ENCODE measurements at places on chromosomes 1 and 21. TPM values are rescaled to one million over a fixed set of nuclear protein-coding genes. Genes with fewer than 3 reads are reported as not detected.

RGS8 gene
- total RNA-seq: not detected

MYBPHL gene
- 2.8 TPM for total RNA-seq

CFHR1 gene
- 0.74 TPM for total RNA-seq

LMOD1 gene
- total RNA-seq: 24.2 TPM

EXO1 gene
- 1.4 TPM for total RNA-seq

HES4 gene
- 21.4 TPM for total RNA-seq

FAM177B gene
- total RNA-seq: 0.56 TPM

DNA sequence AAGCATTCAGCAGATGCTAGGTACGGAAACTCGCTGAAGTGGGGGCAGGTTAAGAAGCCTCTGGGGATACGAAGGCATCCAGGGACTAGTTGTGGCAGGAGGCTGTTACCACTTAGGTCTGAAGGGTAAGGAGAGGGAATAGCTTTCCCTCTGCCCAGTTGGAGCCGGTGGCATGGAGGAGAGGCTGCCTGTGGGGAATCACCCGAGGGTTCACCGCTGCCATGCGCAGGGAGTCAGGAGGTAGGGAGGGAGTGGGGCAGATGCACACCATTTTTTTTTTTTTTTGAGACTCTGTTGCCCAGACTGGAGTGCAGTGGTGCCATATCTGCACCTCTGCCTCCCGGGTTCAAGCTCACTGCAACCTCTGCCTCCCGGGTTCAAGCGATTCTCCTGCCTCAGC lies 6.1 kb downstream of the PCSK9 start:
- no peak for DNase-seq
- H3K27me3 ChIP-seq: peaks cover 11% of the 10 kb centered on the region
- no peak overlapping the region for H3K27ac ChIP-seq
- no peak overlapping the region for H3K4me3 ChIP-seq
- peaks cover 4% of the 10 kb centered on the region for H3K36me3 ChIP-seq

DNA sequence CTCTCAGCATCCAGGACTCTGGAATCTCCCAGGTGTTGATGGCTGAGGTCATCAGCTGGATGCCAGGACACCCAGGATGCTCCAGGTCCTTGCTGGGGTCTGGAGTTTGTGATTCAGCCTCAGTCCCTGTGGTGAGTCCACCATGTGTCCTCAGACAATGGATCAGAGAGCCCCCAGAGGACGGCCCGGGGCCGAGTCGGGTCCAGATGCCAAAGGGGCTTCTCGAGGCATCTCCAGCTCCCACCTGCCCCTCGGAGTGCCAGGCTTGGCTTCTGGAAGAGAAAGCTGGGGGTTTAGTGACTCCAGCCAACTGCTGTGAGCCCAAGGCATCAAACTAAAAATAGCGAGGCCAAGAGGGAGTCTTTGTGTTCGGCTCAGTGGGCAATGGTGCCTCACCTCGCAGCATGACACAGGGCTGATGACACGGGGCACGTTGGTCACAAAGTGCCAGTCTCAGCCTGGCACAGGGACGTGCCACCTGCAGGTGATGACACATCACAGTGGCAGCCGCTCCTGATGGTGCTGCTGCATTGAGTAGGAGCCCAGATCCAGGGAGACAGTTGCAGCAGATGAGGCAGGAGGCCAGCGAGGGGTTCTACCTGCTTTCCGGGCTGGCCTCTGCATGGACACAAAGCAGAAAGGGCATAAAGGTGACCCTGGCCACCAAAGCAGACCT lies 10.6 kb downstream of the PDE9A start:
- H3K27ac ChIP-seq: no peak overlapping the region
- H3K4me1 ChIP-seq: no peaks in the 10 kb centered on the region
- no peak overlapping the region for H3K4me3 ChIP-seq
- no peak for DNase-seq
- H3K27me3 ChIP-seq: no peaks in the 10 kb centered on the region
- no peaks in the 10 kb centered on the region for H3K36me3 ChIP-seq

GRCh38 chr1:161127649-161128048 lies 4.8 kb downstream of the DEDD start:
- H3K27me3 ChIP-seq: no peaks in the 10 kb centered on the region
- H3K4me1 ChIP-seq: peaks cover 52% of the 10 kb centered on the region
- no peak for DNase-seq
- no peak overlapping the region for H3K4me3 ChIP-seq
- peaks cover 67% of the 10 kb centered on the region for H3K36me3 ChIP-seq

- no peaks in the 10 kb centered on the region for H3K36me3 ChIP-seq
- H3K4me3 ChIP-seq: no peak overlapping the region
- no peak overlapping the region for H3K27ac ChIP-seq
- H3K4me1 ChIP-seq: peaks cover 11% of the 10 kb centered on the region
- H3K27me3 ChIP-seq: peaks cover 5% of the 10 kb centered on the region
Measured at GRCh38 chr1:165843304-165843703, 15.9 kb downstream of the UCK2 start.

- no peaks in the 10 kb centered on the region for H3K4me1 ChIP-seq
- DNase-seq: no peak
- no peaks in the 10 kb centered on the region for H3K36me3 ChIP-seq
- H3K27ac ChIP-seq: no peak overlapping the region
- H3K4me3 ChIP-seq: no peak overlapping the region
Measured at GRCh38 chr21:34636961-34637360, 22.0 kb upstream of the RCAN1 start.

DNA sequence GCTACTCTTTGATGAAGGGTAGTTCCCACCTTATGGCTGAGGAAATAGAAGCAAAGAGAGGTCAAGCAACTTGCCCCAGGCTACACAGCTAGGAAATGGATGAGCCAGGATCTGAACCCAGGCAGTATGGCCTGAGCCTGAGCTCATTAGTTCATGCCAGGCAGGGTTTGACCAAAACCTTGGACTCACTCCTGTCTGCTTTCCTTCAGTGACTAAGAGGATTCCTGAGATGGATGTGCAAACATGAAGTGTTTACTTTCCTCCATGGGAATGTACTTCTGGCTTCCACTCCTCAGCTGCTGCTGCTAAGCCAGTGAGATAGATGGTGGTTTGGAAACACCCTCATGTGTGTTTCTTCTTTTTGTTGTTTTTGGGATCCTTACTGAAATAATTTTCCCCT lies 35.1 kb upstream of the ERRFI1 start:
- DNase-seq: no peak
- H3K27me3 ChIP-seq: no peaks in the 10 kb centered on the region
- peak overlapping the region; percentile 72 for H3K27ac ChIP-seq
- no peaks in the 10 kb centered on the region for H3K36me3 ChIP-seq

- no peak for DNase-seq
- H3K27ac ChIP-seq: no peak overlapping the region
- H3K4me3 ChIP-seq: no peak overlapping the region
Measured at GRCh38 chr1:33709783-33710718, 153.8 kb upstream of the HMGB4 start.

- no peaks in the 10 kb centered on the region for H3K4me1 ChIP-seq
- H3K36me3 ChIP-seq: peaks cover 79% of the 10 kb centered on the region
- no peak overlapping the region for H3K27ac ChIP-seq
- H3K27me3 ChIP-seq: no peaks in the 10 kb centered on the region
Measured at GRCh38 chr1:40204856-40205255, 42.9 kb upstream of the TMCO2 start.

DNA sequence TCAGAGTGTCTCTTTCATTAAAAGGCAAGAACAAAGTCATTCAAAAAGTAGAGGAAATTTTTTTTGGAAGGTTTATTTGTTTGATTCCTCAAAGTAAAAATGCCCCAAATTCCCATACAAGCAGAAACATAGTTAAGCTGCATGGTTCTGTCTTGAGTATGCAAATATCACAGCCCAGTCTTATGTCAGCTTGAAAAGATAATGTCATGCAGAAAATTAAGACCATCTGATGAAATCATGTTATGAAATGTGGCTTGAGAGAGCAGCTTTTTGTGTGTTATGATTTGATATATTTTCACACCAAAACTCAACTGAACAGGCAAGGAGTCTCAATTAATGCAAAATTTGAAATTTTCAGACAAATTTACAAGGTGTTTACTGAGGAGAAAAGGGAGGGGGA lies 411.0 kb downstream of the LMO4 start:
- H3K27me3 ChIP-seq: no peaks in the 10 kb centered on the region
- DNase-seq: no peak
- H3K4me3 ChIP-seq: no peak overlapping the region
- no peak overlapping the region for H3K27ac ChIP-seq

- no peaks in the 10 kb centered on the region for H3K36me3 ChIP-seq
- H3K4me1 ChIP-seq: no peaks in the 10 kb centered on the region
- peak; percentile 51 for DNase-seq
- H3K27me3 ChIP-seq: no peaks in the 10 kb centered on the region
- peak overlapping the region; percentile 4 for H3K4me3 ChIP-seq
Measured at GRCh38 chr1:13543451-13544220, 29.8 kb upstream of the LRRC38 start.

GRCh38 chr21:32004291-32004690 lies 131.5 kb downstream of the HUNK start:
- no peak for DNase-seq
- no peak overlapping the region for H3K4me3 ChIP-seq
- no peaks in the 10 kb centered on the region for H3K4me1 ChIP-seq
- no peaks in the 10 kb centered on the region for H3K27me3 ChIP-seq
- H3K36me3 ChIP-seq: no peaks in the 10 kb centered on the region
- no peak overlapping the region for H3K27ac ChIP-seq

- no peaks in the 10 kb centered on the region for H3K27me3 ChIP-seq
- no peaks in the 10 kb centered on the region for H3K4me1 ChIP-seq
- no peak overlapping the region for H3K27ac ChIP-seq
- no peaks in the 10 kb centered on the region for H3K36me3 ChIP-seq
- no peak for DNase-seq
Measured at GRCh38 chr1:55957276-55957675, 622.1 kb downstream of the PLPP3 start.

DNA sequence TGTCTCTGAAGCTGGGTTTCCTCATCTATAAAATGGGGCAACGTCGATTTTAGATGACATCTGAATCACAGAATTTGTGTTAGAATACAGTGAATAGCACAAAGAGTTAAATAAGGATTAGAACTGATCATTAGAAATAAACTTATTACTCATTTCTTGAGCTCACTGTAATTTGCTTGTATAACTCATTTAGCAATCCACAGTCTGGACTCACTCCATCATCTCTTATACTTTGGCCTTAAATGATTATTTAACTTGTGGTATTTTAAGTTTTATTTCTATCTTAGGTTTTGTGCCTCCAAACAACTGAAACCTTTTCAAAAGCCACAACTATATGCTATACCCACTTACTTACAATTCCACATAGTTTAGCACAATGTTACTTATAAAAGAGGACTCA lies 128.0 kb downstream of the CDC42BPA start:
- no peaks in the 10 kb centered on the region for H3K4me1 ChIP-seq
- H3K27me3 ChIP-seq: no peaks in the 10 kb centered on the region
- H3K4me3 ChIP-seq: no peak overlapping the region
- DNase-seq: no peak
- no peaks in the 10 kb centered on the region for H3K36me3 ChIP-seq
- no peak overlapping the region for H3K27ac ChIP-seq

GRCh38 chr1:65092691-65093090 lies 55.3 kb upstream of the AK4 start:
- H3K4me1 ChIP-seq: no peaks in the 10 kb centered on the region
- no peaks in the 10 kb centered on the region for H3K36me3 ChIP-seq
- no peak for DNase-seq
- H3K27me3 ChIP-seq: no peaks in the 10 kb centered on the region
- H3K4me3 ChIP-seq: no peak overlapping the region

DNA sequence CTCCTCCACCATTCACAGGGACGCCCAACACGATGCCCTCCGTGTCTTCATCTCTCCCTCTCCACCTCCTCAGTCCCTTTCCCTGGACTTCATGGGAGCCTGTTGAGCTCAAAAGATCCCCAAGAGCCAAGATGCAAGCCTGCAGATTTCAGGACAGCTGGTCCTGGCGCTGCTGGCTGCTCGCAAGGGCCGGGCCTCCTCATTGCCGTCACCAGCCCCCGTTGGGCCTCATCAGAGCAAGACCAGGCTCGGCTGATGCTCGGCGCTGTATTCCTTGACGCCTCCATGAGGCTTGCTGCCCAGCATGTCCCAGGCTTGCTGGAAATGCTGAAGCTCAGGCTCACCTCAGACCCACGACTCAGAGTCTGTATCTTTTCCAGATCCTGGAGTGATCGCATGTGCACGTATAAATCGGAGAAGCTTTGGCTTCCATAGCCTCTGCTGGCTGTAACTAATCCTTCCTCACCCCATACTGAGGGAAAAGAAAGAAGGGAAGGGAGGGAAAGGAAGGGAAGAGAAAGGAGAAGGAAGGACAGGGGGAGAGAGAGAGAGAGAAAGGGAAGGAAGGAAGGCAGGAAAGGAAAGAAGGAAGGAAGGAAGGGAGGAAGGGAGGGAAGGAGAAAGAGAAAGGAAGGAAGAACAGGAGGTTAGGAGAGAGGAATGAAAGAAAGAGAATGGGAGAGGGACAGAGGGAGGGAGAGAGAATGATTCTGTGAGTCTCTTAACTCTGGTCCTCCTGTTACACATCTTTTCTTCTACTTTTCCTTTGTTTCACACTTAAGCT lies 94.6 kb downstream of the KCNJ15 start:
- peaks cover 32% of the 10 kb centered on the region for H3K4me1 ChIP-seq
- DNase-seq: no peak
- no peaks in the 10 kb centered on the region for H3K36me3 ChIP-seq
- H3K4me3 ChIP-seq: no peak overlapping the region
- H3K27me3 ChIP-seq: no peaks in the 10 kb centered on the region

GRCh38 chr1:39508857-39509305 lies 17.4 kb downstream of the BMP8A start:
- peaks cover 11% of the 10 kb centered on the region for H3K4me1 ChIP-seq
- H3K36me3 ChIP-seq: no peaks in the 10 kb centered on the region
- no peak overlapping the region for H3K4me3 ChIP-seq
- DNase-seq: no peak
- H3K27me3 ChIP-seq: no peaks in the 10 kb centered on the region

Data from lower lobe of right lung (tissue), 2 donors.